Activated T-cell treated with anti-CD3 and anti-CD28 coated beads, Interleukin-2, amount 50 U/mL, for 48 hours (primary cell): ENCODE measurements at places on chromosomes 4 and X.
A peak's percentile ranks its signal among the peaks of the same experiment; 100 is the strongest.

DNA sequence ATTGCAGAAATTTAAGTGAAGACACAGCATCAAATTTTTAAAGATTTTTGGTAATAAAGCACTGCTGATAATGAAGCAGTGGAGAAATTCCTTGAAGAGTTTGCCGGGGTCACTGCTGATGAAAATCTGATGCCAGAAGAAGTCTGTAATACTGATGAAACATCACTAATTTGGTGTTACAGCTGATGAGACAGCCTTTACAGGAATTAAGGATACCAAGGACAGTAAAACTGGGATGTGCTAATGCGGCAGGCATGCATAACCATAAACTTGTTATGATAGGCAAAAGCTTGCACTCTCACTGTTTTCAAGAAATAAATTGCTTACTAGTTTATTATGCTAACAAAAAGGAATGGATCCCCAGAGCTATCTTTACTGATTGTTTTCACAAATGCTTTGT, 52.9 kb upstream of the VEGFC start:
- no peak for DNase-seq

GRCh38 chr4:39544580-39545315, 17.5 kb upstream of the UGDH start:
- DNase-seq, result no peak

- no peak for DNase-seq
These were observed 17.7 kb downstream of the DOCK11 start for GRCh38 chrX:118513120-118513898.

DNA sequence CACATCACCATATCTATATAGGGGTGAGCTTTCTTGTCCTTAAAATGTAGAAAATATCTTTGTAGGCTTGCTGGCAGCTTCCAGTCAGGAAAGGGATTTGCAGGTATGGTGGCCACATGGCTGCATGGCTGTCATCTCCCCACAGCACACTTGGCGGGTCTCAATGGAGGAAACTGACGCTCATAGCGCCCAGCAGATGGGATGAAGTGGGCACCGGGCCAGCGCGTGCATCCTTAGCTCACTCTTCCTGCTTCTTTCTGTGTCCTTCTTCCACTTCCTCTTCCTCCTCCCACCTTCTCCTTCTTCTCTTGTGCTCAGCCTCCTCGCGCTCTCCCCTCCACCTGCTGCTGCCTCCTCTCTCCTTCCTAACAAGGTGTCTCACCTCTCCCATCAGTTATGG, 156.2 kb upstream of the PSAPL1 start:
- DNase-seq, result no peak

GRCh38 chr4:5821665-5822358, 71.1 kb downstream of the CRMP1 start:
- peak; percentile 32 for DNase-seq

DNA sequence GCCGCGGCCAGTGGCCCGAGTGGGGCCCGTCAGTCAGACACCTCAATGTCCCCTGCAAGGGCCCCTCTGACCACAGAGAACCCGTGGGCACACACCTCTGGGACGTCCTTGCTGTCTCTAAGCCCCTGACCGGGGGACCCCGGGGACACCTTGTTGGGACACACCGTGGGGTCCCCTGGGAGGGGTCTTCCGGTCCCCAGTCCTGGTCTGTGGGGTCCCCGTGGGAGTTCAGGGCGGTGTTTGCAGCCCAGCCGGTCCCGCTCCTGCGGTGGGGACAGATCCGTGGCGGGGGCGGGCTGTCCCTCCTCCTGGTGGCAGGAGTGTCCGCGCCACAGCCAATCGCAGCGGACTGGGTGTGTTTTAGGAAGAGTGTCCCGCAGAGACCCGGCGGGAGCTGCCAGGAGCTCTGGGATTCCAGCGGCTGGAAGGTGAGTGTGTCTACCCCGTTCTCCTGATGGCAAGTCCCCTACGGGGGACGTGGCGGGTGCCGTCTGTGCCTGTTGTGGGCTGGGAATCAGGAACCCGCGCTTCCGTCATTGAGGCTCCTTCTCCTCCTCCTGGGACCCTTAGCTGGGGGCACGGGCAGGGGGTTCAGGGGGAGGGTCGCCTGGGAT, 5.1 kb upstream of the PLCXD1 start:
- DNase-seq, result peak; percentile 65

DNA sequence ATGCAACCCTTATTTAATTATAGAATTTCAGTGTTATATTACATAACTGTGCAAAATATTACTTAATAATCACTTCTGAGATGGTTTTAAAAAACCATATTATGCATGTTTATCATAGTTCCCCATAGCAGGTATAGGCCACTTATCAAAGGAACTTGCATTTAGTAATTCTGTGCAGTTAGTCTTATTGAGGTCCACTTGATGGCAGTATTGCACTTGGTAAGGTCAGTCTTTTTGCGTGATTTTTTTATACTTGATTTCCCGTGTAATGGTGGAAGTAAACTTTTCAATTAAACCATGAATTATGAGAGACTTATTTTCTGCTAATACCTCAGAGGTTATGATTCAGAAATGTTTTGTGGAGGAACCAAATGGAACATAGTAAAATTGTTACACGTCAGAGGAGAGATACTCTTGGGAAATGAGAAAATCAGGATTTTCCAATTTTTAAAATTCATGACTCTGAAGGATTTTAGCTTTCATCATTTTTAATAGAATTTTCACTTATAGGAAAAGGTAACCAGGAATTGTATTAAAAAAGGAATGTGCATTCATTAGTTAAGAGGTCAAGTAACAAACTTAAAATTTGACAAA, 230.0 kb downstream of the CCSER1 start:
- DNase-seq, result no peak

GRCh38 chrX:65744965-65745364, 77.5 kb downstream of the MSN start:
- no peak for DNase-seq

DNA sequence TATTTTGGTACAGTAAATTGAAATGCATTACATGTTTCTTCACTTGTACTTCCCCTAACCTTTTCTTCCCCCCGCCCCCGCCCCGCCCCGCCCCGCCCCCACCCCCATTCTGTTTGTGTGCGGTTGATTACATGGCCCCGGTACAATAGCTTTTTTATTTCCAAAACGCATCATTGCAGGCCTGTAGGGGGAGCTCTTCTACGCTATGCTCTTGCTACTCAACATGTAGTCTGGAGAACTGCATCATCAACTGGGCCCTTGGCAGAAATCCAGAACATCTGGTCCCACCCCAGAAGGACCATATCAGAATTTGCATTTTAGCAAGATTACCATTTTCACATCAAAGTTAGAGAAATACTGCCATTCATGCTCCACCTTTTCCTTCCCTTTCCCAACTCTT, 333.3 kb upstream of the DDX53 start:
- no peak for DNase-seq

DNA sequence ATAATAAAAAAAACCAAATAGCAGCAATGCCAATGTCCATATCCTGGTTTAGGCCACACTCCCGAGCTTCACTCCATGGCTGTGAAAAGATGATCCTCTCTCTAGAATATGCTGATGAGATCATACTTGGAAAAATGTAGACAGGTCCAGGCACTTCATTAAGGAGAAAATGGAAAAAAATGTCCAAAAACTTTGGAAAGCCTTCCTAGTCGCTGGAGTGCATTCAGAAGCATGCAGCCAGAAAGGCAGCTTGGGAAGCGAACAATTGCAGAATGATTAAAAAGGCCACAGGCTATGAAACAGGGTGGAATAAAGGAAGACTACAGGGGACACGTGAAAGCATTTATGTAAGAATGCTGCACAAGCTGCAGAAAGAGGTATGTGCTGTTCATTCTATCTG, 165.6 kb upstream of the HCCS start:
- no peak for DNase-seq

DNA sequence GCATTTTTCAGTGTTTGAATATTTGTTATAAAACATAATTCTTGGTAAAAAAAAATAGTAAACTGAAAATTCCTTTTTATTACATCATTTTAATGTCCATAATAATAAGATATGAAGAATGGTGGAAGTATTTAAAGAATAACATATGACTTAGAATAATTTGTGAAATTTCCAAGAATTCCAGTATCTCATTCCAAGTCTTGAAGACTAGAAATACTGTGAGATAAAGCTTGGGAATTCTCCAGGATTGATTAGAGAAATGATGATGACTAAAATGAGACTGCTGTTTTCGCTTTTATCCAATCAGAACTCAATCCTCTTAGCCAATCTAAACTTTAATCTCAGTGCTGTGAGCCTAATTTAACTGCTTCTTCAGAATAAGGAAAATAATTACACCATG, 184.2 kb upstream of the HCCS start:
- DNase-seq, result no peak

GRCh38 chrX:79231662-79232061, 87.2 kb downstream of the GPR174 start:
- DNase-seq, result no peak
